ENCODE measurements at places on chromosomes 4 and X.

- no peak for DNase-seq
Observed at GRCh38 chrX:39638526-39638925, 459.2 kb downstream of the BCOR start.

- DNase-seq, result no peak
Observed at GRCh38 chrX:5341902-5342301, 886.8 kb downstream of the NLGN4X start.

GRCh38 chrX:133542476-133542875 is 127.2 kb upstream of the GPC4 start:
- DNase-seq, result no peak

GRCh38 chr4:138510053-138510452 is 267.9 kb upstream of the SLC7A11 start:
- peak; percentile 44 for DNase-seq

- DNase-seq, result no peak
Observed at GRCh38 chrX:130999360-130999759, 58.8 kb upstream of the ARHGAP36 start.

DNA sequence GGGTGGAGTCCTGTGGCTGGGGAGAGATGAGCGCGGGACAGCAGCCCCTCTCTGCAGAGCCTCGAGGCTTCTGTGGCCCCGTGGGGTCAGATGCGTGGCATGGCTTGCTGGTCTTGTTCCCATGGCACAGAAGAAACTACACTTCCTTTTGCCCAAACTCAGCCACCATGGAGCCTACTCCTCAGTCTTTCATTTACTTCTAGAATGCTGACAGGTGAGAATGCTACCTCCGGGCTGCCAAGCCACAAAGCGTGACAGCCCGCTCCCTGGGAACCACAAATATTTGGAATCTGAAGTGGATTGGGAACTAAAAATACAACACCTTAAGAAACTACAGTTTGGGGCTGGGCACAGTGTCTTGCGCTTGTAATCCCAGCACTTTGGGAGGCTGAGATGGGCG is 98.0 kb downstream of the TRAPPC11 start:
- no peak for DNase-seq

DNA sequence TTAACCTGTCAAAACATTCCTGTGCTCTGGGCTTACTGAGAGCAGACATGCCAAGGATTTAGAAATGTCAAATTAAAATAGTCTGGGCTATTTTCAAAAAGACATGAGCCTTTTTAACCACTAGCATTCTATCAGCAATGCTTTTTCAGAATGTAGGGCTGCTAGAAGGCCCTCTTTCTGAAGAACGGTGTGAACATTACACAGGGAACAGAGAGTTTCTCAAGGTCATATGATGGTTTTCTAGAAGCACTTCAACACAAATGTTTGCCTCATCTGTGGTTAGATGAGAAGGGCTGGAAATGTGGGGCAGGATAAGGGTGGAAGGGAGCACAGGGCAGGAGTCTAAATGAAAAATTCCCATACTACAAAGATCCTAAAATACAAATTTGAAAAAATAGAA is 39.3 kb downstream of the GRIA3 start:
- DNase-seq, result no peak

GRCh38 chrX:135114392-135114791 is 5.9 kb downstream of the ETDB start:
- no peak for DNase-seq

- DNase-seq, result no peak
Observed at GRCh38 chr4:127236889-127237288, 395.9 kb upstream of the INTU start.

DNA sequence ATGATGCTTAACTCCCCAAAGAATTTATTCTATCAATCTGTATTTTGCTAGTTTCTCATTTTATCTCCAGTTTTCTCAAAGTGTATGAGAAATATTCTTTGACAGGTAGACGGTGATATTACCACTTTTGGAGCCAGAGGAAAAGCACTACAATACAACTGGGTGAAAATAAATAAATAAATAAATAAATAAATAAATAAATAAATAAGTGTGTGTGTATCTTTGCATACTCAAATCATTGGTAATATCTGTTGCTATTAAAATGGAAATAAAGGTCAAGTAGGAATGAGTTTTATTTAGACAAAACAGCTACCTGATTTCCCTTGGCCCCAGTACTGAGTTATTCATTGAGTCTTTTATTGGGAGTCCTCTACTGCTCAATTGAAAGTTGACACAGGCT is 114.3 kb downstream of the RBMX2 start:
- DNase-seq, result no peak

DNA sequence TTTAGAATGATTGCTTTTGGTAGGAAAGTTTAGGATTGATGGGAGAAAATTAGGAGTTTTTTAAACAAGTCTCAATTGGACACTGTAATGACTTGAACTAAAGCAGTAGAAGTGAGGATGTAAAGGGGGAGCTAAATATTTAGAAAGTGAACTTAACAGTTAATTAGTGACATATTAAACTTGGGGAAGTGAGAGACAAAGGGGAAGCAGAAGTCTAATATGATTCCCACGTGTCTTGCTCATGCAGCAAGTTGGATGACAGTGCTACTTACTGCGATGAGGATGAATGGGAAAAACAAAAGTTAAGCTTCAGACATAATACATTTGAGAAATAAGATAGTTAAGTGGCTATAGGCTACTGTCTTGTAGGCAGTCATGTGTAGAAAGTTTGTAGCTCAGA is 110.4 kb downstream of the RPA4 start:
- no peak for DNase-seq

DNA sequence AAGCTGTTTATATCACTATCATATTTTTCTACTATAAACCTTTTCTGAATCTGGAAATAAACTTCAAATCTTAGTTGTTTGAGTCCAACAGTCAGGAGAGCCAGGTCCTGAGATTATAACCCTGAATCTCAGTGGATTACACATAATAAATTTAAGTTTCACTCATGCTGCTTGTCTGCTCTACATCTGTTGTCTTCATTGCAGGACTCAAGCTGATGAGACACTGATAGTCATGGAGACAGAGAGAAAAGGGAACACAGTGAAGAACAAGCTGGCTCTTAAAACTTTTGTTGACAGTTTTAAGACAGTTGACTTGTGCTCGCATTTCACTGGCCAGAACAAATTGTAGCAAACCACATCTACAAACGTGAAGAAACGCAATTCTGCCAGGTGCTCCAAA is 327.0 kb upstream of the CTSO start:
- DNase-seq, result no peak

GRCh38 chr4:70365479-70365878 is 4.9 kb downstream of the SMR3A start:
- no peak for DNase-seq

DNA sequence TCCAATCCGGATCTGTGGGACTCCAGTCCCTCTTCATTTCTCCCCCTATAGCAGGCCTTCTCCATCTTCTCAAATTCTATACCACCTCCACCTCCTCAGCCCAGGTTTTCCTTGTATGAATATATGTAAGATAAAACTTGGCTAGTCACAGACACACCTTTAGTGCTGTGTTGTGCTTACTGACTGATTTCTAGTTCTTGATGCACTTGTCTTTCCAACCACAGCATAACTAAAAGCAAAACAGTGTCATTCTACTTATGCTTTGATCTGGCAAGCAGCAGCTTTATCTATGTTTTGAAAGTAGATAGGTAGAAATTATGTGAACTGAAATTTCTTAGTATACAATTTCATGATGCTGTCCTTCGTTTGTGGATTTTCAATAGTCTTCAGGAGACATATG is 47.5 kb downstream of the CCNI start:
- DNase-seq, result no peak

- DNase-seq, result peak; percentile 74
Observed at GRCh38 chr4:54959651-54960116, 165.7 kb downstream of the KDR start.

- DNase-seq, result no peak
Observed at GRCh38 chr4:76188557-76188956, 25.1 kb downstream of the SCARB2 start.

DNA sequence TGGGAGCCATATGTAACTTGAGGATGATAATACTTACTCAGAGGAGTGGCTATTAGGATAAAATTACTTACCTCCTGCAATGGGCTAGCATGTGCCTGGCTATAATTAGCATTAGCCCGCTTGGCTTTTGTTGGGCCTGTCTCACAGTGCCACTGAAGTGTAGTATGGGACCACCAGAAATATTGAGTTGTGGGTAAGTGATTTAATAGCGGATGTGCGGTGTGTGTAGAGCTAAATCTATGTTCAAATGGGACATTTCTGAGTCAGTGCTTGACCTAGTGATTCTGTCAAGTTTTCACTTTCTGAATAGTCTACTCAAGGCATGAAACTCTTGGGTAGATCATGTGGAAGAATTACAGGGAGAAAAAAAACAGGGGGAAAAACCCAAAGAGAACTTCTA is 3.5 kb upstream of the CLNK start:
- DNase-seq, result no peak

- DNase-seq, result no peak
Observed at GRCh38 chr4:10083861-10084641, 32.5 kb downstream of the WDR1 start.

- peak; percentile 36 for DNase-seq
Observed at GRCh38 chr4:96136056-96136455, 296.2 kb downstream of the PDHA2 start.

GRCh38 chr4:122663814-122664610 is 43.1 kb upstream of the IL21 start:
- DNase-seq, result peak; percentile 37

DNA sequence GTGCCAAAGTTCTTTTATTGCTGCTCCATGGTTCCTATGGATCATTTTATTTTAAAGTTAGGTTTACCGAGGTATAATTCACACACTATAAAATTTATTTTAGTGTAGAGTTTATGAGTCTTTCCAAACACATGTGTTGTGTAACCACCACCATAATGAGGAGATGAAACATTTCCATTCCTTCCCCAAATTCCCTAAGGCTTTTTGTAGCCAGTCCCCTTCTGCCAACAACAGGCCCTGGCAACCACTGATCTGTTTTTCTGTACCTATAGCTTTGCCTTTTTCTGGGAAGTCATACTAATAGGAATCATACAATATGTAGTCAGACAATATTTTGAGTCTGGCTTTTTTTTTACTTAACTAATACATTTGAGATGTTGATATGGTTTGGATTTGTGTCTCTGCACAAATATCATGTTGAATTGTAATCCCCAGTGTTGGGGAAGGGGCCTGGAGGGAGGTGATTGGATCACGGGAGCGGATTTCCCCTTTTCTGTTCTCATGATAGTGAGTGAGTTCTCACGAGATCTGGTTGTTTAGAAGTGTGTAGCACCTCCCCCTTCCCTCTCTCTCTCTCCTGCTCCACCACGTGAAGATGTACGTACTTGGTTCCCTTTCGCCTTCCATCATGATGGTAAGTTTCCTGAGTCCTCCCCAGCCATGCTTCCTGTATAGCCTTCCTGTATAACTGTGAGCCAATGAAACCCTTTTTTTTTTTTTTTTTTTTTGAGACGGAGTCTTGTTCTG is 59.6 kb upstream of the DHX15 start:
- DNase-seq, result no peak

- DNase-seq, result no peak
Observed at GRCh38 chrX:112766774-112767173, 73.9 kb downstream of the AMOT start.

DNA sequence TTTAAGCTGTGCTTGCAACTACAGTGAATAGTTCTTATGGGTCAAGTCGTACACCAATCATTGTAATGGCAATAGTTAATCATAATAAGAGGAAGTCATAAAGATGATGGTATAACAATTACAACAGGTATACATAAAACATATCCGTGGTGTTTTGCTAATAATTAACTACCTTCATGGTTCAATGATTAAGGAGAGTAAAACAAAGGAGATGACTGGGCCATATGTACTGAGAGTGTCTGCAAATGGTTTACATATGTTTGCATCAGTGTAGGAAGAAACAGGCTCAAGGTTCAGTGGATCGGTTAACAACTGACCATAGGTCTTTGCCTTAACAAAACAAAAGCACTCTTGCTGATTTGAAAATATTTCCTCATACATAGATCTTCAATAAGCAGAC is 253.0 kb downstream of the COX7B2 start:
- DNase-seq, result no peak

- DNase-seq, result peak; percentile 23
Observed at GRCh38 chrX:115017455-115017854, at the start of gene IL13RA2. IL13RA2 (minus strand) TSS chrX:115017616; CDS start chrX:115017269, 347 bp downstream.

DNA sequence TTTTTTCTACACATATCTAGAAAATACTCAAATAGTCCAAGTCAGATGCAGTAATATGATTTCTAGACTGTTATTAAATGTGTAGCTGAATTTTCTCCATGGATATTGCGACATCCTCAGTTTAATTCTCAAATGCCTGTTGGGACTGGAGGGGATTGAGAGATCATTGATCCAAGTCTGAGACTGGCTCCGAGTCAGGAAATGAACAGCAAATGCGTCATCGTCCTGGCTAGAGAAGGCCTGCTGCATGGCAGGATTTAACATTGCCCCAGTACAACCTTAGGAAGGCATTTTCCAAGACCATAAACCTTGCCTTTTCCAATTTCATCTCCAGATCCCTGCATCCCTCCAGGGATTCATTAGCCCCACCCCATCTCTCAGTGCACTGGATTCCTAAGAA is 56.6 kb upstream of the SLC6A14 start:
- DNase-seq, result no peak

GRCh38 chrX:1323315-1323714 is 13.3 kb upstream of the IL3RA start:
- DNase-seq, result no peak

DNA sequence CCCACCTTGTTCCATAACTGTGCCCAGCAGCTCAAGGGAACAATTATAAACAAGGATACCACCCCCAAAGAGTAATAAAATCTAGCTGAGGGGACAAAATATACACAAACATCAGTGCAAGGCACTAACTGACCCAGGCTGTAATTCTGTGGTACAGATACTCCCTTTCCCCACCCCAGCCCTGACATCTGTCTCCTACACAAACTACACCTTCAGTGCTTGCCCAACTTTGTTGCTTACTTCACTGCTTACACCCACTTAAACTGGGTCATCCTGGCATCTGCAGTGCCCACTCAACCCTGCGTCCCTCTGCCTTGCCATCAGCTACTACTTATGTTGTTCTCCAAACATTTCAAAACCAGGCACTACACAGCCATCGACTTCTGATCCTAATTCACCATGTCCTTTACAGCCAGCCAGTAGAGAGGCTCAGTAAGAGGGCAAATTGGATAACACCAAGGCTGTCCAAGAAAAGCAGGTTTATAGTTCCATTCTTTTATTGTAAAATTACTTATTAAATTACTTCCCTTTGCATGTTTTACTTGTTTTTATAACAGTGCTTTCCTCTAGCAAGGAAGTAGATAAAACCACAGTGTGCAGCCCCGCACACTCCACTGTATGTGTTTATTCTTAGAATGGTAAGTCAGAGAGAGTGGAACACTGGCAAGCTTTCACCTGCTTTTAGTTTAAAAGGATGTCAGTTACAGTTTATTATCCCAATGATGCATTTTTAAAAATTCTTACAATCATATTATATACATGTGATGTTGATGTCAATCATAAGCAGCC is 149.6 kb downstream of the INPP4B start:
- no peak for DNase-seq

Data from amniotic epithelial cell (primary cell).